Fibroblast of skin of right quadriceps (primary cell): ENCODE measurements at places on chromosomes 4 and X.
A peak's percentile ranks its signal among the peaks of the same experiment; 100 is the strongest.

GRCh38 chrX:150848914-150849365, 49.5 kb downstream of the CD99L2 start:
- no peak for DNase-seq

DNA sequence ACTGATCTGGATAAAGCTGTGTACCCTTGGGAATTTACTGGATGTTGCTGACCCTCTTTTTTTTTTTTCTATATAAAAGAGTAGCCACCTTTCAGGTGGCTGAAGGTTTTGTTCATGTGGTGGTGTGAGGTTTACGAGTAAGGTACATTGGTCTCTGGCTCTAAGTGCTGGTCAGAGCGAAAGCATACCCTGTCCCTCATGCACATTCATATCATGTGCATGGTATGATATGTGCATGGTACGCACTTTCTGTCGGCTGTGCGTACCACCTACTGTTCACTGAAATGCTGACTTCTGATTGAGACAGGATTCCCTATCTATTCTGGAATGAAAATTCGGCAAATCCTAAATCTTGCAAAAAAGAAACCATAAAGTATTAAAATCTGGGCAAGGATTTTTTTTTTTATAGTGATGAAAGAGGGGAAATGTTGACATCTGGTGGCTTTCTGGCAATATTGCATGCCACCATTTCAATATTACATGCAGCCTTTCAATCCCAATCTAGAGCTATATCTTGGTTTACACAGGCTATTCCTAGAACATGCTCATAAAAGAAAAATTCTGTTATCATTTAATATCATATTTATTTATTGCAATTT, 32.8 kb downstream of the FAM149A start:
- peak; percentile 9 for DNase-seq

DNA sequence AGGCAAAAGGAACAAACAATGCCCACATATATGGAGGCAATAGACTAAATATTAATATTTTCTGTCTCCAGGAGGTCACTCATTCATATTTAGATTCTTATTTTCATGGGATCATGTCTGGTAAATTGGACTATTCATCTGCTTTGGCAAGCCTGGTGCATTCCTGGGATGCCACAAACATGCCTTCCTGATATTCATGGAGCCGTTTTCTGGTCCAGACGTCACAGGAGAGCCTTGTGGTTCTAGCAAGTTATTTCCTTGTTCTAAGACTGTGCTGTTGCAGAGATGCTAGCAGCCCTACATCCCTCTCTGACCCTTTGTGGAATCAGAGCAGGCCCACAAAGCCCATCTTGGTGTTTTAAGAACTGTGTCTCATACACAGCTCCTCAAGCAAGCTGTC, 16.1 kb upstream of the EXOSC9 start:
- DNase-seq, result peak; percentile 98

GRCh38 chr4:118734491-118735205, 49.5 kb downstream of the METTL14 start:
- DNase-seq, result no peak

DNA sequence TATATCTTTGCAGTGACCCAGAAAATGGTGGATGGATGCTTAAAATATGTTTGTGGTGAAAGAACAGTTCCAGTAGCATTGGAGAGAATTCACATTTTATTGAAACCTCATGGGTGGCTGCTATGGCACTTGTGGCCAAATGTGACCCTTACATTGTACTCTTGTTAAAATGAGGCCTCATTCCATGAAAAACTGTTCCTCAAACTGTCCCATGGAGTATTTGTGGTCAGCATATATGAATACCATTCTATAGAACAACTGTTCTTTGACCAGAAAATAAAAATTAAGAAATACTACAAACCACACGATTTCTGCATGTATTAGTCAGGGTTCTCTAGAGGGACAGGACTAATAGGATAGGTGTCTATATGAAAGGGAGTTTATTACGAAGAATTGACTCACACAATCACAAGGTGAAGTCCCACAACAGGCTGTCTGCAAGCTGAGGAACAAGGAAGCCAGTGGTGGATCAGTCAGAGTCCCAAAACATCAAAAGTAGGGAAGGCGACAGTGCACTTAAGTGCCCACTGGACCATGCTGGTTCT, 35.1 kb downstream of the GEMIN8 start:
- peak; percentile 40 for DNase-seq

DNA sequence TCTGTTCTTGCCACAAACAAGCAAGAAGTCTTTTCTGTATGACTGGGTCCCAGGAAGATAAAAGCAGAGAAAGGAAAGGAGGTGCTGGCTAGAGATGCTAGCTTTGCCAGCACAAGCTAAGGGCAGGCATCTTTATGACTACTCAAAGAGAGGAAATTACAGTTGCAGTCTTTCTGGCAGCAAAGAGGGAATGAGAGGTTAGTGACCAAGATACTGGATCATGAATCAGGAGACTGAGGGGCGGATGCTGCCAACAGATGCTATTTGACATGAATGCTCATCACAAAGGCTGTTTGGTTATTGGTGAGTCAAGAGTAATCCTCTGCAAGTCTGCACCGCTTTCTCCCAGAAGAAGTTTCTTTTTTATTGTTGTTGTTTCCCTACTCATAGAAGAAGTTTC, 5.5 kb upstream of the XIAP start:
- no peak for DNase-seq

DNA sequence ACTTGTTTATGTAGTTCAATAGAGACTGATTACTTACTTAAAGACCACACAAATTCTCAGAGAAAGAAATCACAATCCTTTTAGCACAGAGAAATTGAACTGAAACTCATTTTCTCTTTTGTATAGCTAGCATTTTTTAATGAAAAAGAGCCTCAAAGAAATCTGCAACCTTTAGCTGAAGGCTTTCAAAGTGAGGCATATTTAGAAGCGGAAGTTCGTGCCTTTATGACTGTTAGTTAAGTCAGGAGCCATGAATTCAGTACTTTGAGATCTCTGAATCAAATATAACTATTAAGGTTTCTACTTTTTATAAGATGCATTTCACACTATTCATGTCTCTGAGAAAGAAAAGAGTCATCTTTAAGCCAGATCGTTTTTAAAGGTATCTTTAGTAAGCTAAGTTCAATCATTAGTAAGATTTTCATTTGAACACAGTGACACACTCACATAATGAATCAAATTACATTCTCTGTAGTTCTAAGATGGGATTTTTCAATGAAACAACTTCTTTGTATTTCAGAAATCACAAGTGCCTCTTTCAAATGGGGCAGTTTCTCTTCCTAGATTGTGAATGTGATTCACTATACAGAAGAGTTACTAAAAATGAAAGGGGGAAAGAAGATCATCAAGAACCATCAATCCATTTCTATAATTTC, 61.4 kb downstream of the SMARCA1 start:
- no peak for DNase-seq
